Activated naive CD8-positive, alpha-beta T cell treated with anti-CD3 and anti-CD28 coated beads for 36 hours (primary cell): ENCODE measurements at places on chromosomes 12 and 14. TPM values are rescaled to one million over a fixed set of nuclear protein-coding genes. Genes with fewer than 3 reads are reported as not detected.

TEX52 gene
- not detected for total RNA-seq

POMT2 gene
- total RNA-seq, result 14.2 TPM

TAS2R42 gene
- total RNA-seq, result not detected

RABGGTA gene
- 34.5 TPM for total RNA-seq

TESPA1 gene
- 92.6 TPM for total RNA-seq

ITGB7 gene
- 102 TPM for total RNA-seq

PAX9 gene
- not detected for total RNA-seq

RPGRIP1 gene
- 0.22 TPM for total RNA-seq

MYH6 gene
- not detected for total RNA-seq

RIMBP2 gene
- total RNA-seq, result not detected

REP15 gene
- 0.20 TPM for total RNA-seq

RTL1 gene
- total RNA-seq, result not detected

KRT73 gene
- 0.29 TPM for total RNA-seq

SLC17A8 gene
- total RNA-seq, result not detected

KLRC3 gene
- 0.64 TPM for total RNA-seq

RGS6 gene
- 0.44 TPM for total RNA-seq

ADSS1 gene
- total RNA-seq, result 1.7 TPM

OR6J1 gene
- not detected for total RNA-seq

ZCCHC8 gene
- total RNA-seq, result 40.7 TPM

GALNT8 gene
- 0.08 TPM for total RNA-seq

CAPS2 gene
- 2.4 TPM for total RNA-seq

IAPP gene
- total RNA-seq, result not detected

WDR89 gene
- total RNA-seq, result 28.2 TPM

TAS2R19 gene
- 0.89 TPM for total RNA-seq

MANSC1 gene
- total RNA-seq, result 0.76 TPM

KRT85 gene
- total RNA-seq, result not detected

NID2 gene
- not detected for total RNA-seq

CCDC198 gene
- not detected for total RNA-seq

ARL6IP4 gene
- 165 TPM for total RNA-seq

SYNE2 gene
- total RNA-seq, result 25.2 TPM

LRRK2 gene
- 0.80 TPM for total RNA-seq

DTX1 gene
- 1.1 TPM for total RNA-seq
